ENCODE measurements at places on chromosomes 1 and 21. TPM values are rescaled to one million over a fixed set of nuclear protein-coding genes. Genes with fewer than 3 reads are reported as not detected.

FMO2 gene
- 46.8 TPM for total RNA-seq

ACP6 gene
- total RNA-seq = 29.3 TPM

LRRC8C gene
- total RNA-seq = 23.8 TPM

UBL4B gene
- not detected for total RNA-seq

ZNF683 gene
- total RNA-seq = not detected

ZFP69 gene
- 9.0 TPM for total RNA-seq
